ENCODE measurements at places on chromosomes 1 and 21.

GRCh38 chr1:164932580-164932979 is 373.6 kb downstream of the PBX1 start:
- DNase-seq = no peak

GRCh38 chr1:211548321-211549091 is 30.5 kb downstream of the SLC30A1 start:
- peak; percentile 53 for DNase-seq

DNA sequence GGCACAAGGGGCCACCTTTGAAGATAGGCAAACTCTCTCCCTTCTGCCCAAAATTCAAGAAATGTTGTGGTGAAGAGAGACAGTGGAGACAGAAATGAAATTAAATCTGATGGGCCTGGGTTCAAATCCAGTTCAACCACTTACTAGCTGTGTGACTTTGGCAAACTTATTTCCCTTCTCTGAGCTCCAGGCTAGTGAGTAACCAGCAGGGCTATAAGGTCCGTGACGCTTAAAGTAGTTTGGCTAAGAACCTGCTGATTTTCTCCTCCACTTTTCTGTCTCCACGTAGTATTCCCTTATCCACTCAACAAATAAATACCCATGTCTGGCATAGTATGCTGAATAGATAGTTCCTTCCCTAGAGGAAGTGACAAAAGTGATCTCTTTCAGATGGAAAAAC is 1.9 kb downstream of the SLC2A1 start:
- DNase-seq = no peak

DNA sequence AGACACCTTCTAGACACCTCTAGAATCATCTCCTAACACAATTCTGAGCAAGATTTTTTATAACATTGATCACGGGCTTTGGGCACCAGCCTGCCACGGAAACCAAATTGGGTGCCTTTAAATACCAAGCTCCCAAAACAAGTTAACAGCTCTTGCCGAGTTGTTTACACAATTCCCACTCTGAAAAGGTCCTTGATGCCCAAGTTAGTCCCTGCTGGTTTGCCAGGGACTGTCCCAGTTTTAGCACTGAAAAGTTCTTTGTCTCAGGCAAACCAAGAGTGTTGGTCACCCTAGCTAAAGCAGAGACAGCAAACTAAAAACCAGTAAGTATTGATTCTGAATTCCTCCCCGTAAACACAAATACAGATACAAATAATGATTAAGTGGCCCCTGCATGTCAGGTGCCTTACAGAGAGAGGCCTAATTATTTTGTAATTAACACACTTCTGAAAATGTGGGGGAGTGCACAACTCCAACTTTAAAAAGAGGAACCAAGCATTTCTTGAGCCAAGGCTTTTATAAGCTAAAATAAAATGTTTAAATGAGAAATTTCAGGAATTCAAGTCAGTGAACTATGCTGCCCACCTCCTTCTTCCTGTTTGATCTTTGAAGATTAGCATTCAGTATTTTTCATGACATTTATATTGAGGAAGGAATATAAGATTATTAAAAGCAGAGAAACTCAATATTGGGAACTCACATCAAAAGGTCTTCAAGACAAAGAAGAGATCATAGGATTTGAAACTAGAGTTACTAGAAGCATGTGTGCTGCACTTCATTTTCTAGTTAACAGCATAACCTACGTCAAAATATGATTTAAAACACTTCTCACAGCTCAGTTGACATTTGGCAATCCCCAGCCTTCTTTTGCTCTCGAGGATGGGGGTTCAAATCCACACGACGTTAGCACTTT is 9.0 kb upstream of the UBE2U start:
- DNase-seq = no peak

GRCh38 chr1:9845914-9846313 is 22.1 kb upstream of the CLSTN1 start:
- DNase-seq = no peak

DNA sequence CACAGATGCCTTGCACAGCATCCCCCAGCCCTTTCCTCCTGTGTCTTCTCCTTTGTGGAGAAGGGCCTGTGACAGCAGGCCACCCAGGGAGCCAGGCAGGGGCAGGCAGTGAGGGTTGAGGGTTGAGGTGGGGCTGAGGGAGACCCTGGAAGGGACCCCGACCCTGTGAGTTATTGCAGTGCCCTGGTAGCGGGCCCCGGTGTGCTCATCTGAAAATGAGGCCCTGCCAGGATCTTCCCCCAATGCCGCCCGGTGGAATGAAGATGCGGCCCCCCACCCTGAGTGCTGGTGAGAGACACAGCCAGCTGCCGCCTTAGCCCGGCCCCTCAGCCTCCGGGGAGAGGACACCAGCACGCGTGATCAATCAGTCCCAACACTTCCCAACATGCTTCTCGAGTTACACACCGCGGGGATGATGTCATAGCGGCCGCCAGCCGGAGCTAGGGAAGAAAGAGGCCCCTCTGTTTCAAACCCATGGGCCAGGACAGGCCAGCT is 36.2 kb upstream of the ACTRT2 start:
- DNase-seq = no peak

All from activated CD4-positive, alpha-beta T cell treated with anti-CD3 and anti-CD28 coated beads for 48 hours (primary cell).